Fibroblast of the conjunctiva (primary cell): ENCODE measurements at places on chromosomes 3 and 15.

- no peak for DNase-seq
Observed at GRCh38 chr3:52396011-52396906, 48.6 kb downstream of the SEMA3G start.

GRCh38 chr15:93173369-93173768 lies 84.4 kb upstream of the RGMA start:
- DNase-seq, result peak; percentile 42

DNA sequence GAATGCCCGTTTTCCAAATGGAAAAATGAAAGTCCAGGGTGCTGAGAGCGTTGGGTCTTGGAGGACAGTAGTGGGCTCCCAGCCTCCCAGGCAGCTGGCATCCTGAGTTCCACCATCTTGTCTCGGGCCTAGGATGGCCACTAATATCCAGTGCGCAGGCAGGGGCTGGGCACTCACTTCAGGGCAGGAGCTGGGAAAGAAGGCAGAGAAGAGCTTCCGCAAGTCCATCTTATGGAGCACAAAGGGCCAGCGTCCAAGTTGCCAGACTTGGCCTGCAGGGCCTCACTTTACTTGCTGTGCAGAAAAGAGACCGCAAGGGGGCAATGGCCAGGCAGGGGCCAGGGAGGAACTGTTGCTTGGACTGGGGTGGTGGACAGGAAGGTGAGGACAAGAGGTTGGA lies 46.1 kb downstream of the IQSEC1 start:
- no peak for DNase-seq

DNA sequence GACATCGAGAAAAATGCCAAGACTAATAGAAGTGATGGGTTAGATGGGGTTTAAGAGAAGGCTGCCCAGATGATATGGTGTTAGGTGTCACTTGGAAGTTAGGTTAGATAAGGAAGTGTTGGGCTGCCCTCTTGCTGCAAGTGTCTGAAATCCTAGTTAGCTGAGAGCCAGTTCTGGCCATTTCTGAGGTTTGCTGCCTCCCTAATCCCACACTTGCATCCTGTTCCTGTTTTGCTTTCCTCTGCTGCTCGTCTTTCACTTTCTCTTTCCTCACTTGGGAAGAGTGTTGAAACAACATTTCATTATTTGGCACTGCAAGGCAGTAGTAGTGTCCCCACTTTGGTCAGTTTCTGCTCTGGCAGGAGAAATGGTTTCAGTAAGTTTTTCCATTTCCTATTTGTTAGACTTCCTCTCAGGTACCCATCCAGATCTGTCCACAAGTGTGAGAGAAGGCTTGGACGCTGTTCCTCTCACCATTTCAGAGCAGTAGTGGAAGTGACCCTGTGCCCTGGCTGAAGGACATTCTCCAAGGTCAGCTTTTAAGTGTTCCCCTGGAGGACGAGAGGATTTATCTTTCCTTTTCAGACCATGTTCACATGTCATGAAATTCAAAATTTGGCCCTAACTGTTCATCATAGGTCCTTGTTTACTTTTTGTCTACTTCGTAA lies 93.3 kb downstream of the ADAMTSL3 start:
- DNase-seq, result peak; percentile 60

DNA sequence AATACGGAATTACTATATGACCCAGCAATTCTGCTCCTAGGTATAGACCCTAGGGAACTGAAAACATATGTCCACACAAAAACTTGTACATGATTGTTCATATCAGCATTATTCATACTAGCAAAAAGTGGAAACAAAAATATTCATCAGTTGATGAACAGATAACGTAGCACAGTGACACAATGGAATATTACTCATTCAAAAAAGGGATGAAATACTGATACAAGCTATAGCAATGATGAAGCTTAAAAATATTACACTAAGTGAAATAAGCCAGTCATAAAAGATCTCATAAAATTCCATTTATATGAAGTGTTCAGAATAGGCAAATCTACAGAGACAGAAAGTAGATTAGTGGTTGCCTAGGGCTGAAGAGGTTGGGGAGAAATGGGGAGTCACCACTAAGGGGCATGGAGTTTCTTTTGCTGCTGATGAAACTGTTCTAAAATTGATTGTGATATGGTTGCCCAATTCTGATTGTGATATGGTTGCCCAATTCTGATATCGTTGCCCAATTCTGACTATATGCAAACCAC lies 10.5 kb downstream of the C15orf61 start:
- no peak for DNase-seq

GRCh38 chr3:193894121-193894863 lies 241.7 kb upstream of the HES1 start:
- no peak for DNase-seq

GRCh38 chr15:65309882-65310418 lies 5.5 kb downstream of the RNU5B-1 start:
- no peak for DNase-seq

GRCh38 chr15:29656636-29657475 lies 165.4 kb downstream of the TJP1 start:
- DNase-seq, result no peak

- no peak for DNase-seq
Observed at GRCh38 chr15:79352206-79352605, 41.3 kb downstream of the TMED3 start.

- DNase-seq, result no peak
Observed at GRCh38 chr3:45317710-45318109, 70.7 kb upstream of the LARS2 start.

DNA sequence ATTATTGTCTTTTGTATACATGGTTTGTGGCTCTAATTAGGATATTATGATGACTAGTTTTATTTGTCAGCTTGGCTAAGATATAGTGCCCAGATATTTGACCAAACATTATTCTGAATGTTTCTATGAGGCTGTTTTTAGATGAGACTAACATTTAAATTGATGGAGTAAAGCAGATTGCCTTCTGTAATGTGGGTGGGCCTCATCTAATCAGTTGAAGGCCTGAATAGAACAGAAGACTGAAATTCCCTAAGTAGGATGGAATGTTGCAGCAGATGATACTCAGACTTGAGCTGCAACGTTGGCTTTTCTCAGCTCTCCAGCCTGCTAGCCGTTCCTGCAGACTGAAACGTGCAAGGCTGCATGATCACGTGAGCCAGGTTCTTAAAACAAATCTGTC lies 546.5 kb downstream of the EDEM1 start:
- no peak for DNase-seq

GRCh38 chr3:194867270-194867983 lies 181.7 kb downstream of the FAM43A start:
- no peak for DNase-seq

GRCh38 chr3:33131331-33132018 lies 17.7 kb downstream of the CRTAP start:
- DNase-seq, result peak; percentile 53

GRCh38 chr3:141684758-141685157 lies 53.3 kb upstream of the RNF7 start:
- DNase-seq, result no peak

- DNase-seq, result no peak
Observed at GRCh38 chr3:15665510-15666150, 64.1 kb downstream of the BTD start.

DNA sequence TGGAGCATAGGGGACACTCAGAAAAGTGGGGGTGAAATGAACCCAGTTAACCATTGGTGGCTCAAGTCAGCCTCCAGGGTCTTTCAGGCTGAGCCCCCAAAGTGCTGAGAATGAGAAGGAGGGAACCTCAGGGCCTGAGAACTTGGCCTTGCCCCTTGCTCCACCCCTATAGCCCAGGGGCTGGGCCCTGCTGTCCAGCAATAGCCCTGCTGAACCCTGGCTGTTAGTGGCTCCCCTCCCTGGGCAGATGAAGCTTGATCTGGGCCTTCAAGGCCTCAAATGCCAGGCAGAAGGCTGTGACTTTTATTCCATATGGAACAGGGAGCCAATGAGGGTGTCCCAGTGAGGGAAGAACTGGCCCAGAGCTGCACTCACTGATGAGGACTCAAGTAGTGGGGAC lies 16.2 kb downstream of the ADAMTS7 start:
- DNase-seq, result no peak

GRCh38 chr3:177596248-177596815 lies 399.1 kb upstream of the TBL1XR1 start:
- DNase-seq, result no peak

DNA sequence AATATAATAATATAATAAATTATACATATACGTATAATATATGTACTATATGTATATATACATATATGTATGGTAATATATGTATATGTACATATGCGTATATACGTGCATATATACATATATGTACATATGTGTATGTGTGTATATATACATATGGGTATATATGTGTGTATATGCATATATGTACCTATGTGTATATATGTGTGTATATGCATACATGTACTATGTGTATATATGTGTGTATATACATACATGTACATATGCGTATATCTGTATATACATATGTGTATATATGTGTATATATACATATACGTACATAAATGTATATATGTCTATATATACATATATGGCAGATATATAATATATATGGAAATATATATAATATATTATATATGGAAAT lies 74.8 kb upstream of the ST3GAL6 start:
- DNase-seq, result no peak

GRCh38 chr15:64925335-64926330 lies 13.9 kb downstream of the ANKDD1A start:
- DNase-seq, result no peak

- no peak for DNase-seq
Observed at GRCh38 chr3:193560870-193561269, 6.2 kb upstream of the ATP13A4 start.

- DNase-seq, result peak; percentile 38
Observed at GRCh38 chr3:67109651-67110204, 111.6 kb downstream of the KBTBD8 start.

DNA sequence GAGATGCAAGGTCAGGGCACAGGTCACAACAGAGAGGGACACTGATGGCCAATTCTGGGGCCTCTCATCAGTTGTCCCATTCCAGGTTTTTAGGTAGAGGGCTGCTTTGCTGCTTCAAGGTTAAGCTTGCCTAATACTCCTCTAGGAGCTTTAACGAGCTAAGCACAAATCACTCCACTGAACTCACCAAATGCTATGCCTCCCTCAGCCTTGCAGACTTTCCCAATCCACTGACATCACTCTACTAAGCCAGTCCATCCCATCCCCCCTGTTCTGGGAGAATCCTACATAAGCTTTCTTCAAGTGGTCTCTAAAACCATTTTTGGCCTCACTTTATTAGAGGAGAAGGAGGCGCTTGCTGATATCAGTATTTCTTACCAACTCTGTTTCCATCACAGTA lies 24.8 kb upstream of the PDCD6IP start:
- DNase-seq, result no peak

GRCh38 chr3:123151251-123151705 lies 50.5 kb upstream of the SEC22A start:
- DNase-seq, result no peak

DNA sequence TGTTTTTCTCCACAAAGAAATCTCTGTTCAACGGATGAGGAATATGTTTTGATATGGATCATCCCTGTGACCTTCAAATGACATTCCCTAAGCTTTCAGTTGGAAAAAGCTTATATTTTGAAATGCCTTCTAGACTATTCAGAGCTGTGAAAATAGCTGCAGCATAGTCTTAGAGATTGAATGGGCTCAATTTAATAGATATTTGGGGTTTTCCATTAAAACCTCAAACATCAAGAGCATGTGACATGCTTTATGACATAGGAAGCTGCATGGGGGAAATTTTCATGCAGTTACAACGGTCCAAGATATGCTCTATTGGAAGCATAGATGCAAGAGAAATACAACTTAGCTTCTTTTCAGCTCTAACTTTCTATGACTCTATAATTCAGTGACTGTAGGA lies 102.8 kb downstream of the LSAMP start:
- no peak for DNase-seq

DNA sequence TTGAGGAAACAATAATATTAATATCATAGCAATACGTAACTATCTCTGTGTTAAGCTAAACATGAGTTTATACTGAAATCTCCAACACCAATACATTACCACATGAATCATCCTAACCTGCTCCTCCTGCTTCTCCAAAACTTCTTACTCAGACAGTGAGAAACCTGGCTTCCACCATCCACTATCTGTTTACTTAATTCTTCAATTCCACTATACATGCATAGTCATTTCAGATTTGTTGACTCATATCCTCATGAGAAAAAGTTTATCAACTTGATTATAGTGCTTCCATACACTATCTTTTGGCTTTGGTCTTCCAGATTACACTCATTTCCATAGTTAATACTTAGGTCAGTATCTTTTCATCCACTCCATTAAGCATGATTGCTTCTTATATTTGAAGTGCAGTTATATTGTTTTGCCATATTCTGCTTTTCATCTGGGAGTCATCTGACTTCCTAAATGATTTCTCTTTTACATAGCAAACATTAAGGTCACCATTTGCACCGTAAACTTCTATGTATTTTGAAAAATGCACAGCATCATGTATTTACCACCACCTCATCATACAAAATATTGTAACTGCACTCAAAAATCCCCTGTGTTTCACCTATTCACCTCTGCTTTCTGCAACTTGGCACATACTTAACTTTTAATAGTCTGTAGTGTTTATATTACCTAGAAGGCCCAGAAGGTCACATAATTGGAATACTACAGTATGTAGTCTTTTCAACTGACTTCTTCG lies 970.6 kb downstream of the DIPK2A start:
- DNase-seq, result no peak

DNA sequence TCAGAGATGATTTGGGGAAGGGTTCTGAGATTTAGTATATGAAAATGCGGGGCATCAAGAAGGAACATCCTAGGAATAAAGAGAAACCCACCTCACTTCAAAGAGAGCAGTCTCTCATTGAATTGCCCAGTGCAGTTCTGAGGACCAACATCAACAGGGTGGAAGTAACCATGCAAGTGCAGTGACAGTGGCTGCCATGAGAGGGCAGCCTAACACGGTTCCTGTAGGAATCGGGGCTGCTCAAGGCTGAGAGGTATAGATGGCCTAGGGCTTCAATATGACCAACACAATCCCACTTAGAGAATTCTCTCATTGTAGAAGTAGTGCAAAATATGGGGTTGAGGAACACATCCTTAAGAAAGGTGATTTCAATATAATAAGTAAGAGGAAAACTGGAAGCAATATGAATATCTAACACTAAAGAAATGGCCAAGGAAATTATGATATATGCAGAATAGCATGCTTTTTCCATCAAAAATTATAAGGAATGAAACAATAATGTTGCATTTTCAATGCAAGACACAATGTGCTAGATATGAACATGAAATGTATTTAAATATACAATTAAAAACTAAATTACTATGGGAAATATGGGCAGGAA lies 51.1 kb upstream of the ARRDC4 start:
- peak; percentile 29 for DNase-seq

GRCh38 chr3:118941236-118941635 lies 93.4 kb downstream of the IGSF11 start:
- no peak for DNase-seq

- DNase-seq, result no peak
Observed at GRCh38 chr3:171711461-171712170, 98.7 kb downstream of the PLD1 start.

DNA sequence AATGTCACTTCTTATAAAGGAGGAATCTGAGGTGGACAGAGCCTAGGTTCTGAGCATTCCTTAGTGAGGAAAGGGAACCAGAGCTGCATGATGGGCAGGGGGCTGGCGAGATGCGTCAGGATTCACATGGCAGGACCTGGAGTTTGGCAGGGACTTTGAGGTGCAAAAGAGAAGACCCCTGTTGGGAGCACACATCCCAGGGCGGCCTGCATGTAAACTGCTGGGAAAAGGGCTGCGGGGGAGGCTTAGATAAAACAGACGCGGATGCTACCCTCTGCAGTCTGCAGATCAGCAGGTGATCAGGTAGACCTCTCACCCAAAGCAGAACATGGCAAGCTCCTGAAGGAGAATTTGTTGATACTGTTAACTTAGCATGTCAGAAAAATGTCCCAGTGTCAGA lies 168.4 kb downstream of the VGLL4 start:
- no peak for DNase-seq

GRCh38 chr15:71349736-71350526 lies 234.7 kb downstream of the THSD4 start:
- DNase-seq, result no peak
